ENCODE measurements at places on chromosomes 6 and 20.

DNA sequence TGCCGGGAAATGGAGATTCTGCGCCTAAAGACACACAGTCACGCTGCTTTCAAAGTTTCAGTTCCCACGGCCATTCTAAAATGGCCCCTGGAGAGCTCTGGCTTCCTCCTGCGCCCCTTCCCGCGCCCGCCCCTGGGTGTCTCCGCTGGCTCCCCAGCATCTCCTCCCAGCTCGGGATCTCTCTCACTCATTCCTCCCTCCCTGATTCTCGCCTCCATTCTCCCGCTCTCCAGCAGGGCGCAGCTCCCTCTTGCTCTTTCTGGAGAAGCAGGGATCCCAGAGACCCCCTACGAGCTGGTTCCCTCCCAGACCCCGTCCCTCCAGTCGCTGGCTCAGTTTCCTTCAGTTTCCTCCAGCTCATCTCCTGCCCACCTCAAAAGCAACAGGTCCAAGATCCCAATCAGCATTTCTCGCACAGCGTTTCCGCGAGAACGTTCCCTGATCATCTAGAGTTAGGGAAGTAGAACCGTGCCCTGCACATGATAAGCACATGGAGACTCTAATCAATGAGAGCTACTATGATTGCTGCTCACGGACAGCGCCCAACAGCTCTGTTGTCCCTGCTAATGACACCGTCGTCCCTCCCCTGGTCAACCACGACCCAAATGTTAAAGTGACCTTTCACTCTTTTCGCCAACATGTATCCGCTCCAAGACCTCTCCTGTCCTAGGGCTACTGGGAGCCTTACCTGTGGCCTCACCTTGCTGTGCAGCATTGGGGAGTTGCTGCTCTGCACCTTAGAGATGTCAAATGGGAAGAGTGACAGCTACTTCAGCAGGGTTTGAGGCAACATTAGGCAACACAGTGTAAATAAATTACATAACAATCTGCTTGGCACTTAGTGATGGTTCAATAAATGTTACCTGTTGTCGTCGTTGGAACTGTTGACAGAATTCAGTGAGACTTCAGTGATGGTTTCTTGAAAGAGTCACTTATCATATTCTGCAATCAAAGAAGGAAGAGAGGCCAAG, 218.5 kb upstream of the QKI start:
- no peak for DNase-seq

DNA sequence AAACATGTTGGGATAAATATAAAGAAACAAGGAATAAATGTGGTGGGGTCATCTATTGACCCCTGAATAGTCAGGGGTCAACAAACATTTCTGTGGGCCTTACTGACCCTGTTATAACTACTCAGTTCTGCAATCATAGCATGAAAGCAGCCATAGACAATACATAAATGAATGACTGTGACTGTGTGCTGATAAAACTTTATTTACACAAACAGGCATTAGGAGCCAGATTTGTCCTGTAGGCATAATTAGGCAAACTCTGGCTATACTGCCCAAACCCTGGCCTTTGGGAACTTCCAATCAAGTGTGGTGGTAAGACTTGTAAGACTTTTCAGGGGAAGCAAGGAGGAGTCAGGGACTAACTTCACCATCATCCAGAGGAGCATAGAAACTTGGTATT, 222.7 kb downstream of the KHDC1L start:
- DNase-seq, result no peak

DNA sequence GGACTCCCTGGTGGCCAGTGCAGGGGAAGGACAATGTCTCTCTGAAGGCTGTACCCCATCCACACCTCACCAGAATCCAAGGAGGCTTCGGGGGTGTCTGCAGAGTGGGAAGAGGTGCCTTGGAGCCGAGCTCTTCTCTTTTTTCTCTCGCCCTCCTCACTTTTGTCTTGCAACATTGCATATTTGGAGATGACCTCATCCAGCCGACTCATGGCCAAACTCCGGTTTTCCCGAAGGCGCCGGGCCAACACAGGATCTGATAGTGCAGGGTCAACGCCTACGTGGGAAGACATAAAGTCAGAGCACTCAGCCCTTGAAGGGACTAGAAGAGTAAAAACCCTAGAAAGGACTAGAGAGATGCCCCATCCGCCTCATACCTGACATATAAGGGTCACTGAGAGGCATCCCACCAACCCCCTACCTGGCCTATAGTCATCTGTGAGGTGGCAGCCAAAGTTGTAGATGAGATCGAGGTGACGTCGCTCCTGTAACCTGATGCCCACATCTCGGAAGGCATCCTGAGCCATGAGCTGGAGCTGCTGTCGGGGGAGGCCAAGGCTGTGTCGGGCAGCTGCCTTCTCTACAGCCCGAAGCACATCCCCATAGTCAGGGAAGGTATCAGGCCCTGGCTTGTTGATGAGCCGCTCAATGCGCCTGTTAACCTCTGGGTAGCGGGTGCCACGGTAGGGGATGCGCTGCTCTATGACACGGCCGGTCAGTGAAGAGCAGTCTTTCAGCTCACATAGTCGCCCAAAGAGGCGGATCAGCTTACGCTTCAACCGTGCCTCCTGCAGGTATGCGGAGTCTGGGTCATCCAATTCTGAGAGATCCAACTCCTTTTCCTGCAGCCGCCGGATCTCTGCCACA, 3.0 kb upstream of the ZBTB22 start:
- DNase-seq, result no peak

DNA sequence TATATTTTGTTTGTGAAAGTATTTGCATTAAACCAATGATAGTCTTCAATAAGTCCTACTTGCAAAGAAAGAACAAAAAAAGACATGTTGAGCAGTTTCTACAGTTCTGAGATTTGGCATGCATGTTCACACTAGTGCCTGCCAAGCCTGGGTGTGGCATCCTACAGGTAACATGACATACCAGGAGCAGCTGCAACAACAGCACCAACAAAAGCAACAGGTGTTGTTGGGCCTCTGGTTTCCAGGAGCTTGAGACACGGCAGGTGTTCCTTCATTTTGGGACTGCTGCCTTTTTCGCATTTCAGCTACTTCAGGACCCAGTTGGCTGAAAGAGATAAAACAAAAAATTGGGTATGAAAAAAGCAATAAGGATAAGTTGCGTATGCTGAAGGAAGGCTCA, 41.2 kb upstream of the MTRF1L start:
- no peak for DNase-seq
